Inflammatory macrophage treated with lipopolysaccharide for 1 hour (primary cell): ENCODE measurements at places on chromosomes 5 and 9.

GRCh38 chr5:135239453-135240282 is 159.4 kb downstream of the MACROH2A1 start:
- no peak for DNase-seq

- DNase-seq: no peak
Observed at GRCh38 chr9:97919217-97919813, 3.0 kb downstream of the TRMO start.

DNA sequence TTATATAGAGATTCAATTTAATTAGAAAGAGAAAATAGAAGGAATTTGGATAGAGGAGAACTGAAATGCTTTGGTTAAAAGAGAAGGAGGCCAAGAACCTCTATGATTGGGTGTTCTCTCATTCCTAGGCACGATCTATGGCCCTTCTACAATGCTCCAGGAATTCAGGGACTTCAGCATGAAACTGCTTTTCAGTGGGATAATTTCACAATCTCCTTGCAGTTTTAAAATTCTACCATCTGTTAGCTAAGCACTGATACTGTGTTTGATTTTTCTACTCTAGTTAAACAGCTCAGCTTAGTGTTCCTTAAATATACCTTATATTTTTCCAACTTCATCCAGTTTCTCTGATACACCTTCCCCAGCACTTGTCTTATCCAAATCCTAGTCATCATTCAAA is 141.9 kb downstream of the SSBP2 start:
- DNase-seq: no peak

DNA sequence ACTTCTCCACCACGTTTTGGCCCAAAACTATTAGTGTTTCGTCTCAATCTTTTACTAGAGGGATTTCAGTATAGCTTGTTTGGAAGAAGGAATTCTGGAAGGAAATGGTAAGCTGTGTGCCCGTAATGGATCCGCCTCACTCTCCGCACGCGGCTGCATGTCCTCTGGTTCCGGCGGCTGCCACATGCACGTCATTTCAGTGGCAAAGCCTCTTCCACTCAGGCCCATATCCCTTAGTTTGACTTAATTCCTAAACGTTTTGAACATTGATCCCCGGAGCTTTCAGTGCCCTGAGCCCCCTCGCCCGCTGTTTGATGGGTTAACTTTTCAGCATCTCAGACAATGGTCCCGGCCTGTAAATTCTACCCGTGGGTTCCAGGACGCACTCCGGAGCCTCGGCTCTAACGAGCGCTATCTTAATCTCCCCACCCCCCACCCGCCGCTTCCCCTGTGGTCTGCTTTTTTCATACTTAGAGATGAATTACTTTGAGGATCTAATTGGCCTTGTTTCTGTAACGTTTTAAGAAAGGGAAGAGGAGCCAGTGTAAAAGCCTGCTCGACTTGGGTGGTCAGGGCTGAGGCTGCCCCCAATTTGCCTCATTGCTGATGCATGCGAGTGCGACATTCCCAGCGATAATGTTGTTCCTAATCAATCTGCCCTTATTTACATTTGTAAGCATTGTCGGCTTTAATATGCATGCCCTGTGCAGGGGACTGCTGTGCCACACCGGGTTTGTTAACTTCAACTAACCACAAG is 4.6 kb downstream of the PTCH1 start:
- no peak for DNase-seq

DNA sequence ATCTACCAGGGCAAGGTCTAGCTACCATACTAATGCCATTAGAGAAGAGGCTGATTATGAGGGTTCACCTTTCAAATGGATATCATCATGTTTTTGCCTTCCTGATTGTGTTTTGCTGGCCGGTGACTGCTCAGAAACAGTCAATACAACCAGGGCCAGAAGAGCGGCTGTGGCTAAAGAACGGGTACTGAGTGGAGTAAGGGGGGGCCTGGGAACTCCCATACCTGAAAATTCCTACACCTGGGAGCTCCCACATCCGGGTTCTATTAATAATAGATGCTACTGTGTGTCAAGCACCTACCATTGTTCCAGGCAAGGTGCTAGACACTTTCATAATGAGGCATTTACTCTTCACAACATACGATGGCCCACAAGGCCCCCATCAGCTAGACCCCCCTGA is 79.2 kb downstream of the CDK5RAP2 start:
- no peak for DNase-seq

GRCh38 chr5:77224672-77225355 is 14.3 kb downstream of the PDE8B start:
- no peak for DNase-seq

- DNase-seq: no peak
Observed at GRCh38 chr5:135149956-135150723, 116.1 kb upstream of the PITX1 start.

GRCh38 chr5:50808406-50808805 is 142.0 kb downstream of the PARP8 start:
- no peak for DNase-seq

DNA sequence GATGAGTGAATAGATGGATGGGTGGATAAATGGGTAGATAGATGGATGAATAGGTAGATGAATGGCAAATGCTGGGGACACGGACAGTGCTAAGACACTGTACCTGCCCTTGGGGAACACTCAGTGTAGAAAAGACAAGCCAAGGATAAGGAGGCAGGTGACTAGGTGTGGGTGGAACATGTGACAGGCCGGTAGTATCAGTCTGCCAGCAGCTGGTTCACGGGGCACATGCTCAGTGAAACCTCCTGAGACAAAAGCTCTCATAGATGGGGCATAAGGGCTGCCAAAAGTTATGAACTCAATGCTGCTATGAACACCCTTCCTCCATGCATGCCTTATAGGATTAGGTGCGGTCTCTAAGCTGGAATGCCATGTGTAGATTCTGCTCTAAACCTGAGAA is 71.0 kb downstream of the C5orf15 start:
- DNase-seq: no peak

DNA sequence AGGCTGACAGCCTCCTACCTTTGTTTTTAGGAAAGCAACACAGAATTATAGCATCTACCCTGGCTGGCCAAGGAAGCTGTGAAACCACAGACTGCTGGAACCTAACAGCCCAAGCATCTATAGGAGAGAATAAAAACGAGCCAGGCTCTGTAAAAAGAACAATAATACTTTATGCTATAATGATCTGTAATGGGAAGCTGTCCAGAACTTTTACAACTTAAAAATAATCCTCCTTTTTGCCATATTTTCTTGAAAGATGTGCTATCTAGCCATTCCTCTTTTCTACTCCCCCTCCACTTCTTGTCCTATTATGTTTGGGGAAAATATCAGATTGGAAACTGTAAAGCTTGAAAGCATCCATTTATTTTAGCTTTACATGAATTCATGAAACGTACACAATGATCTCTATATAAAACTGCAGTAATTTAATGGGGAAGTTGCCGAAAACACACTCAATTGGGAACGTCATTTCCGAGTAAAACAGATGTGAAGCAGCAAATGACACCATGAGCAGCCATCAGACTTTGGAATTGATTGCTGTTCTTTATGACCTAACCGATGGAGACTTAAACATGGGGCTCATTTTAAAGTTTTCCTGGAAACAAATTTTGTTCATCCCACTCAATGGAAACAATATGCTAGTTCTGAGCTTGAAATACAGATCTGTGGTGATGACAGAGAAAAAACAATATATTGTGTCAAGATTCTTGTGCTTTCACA is 450.3 kb upstream of the CLINT1 start:
- no peak for DNase-seq
